ENCODE measurements at places on chromosomes 13 and 19. TPM values are rescaled to one million over a fixed set of nuclear protein-coding genes. Genes with fewer than 3 reads are reported as not detected.

GRCh38 chr19:718991-719512, 10.3 kb downstream of the PALM start:
- H3K4me1 ChIP-seq, result no peaks in the 10 kb centered on the region
- H3K36me3 ChIP-seq, result no peaks in the 10 kb centered on the region
- H3K27ac ChIP-seq, result no peak overlapping the region
- H3K4me3 ChIP-seq, result no peak overlapping the region
- H3K27me3 ChIP-seq, result no peaks in the 10 kb centered on the region
- DNase-seq, result no peak

- no peaks in the 10 kb centered on the region for H3K4me1 ChIP-seq
- DNase-seq, result no peak
- no peak overlapping the region for H3K27ac ChIP-seq
- H3K27me3 ChIP-seq, result no peaks in the 10 kb centered on the region
These were observed 3.7 kb upstream of the MTRF1 start for GRCh38 chr13:41267106-41267505.

GRCh38 chr13:21101865-21102576, 40.6 kb upstream of the LATS2 start:
- no peak overlapping the region for H3K27ac ChIP-seq
- peaks cover 6% of the 10 kb centered on the region for H3K4me1 ChIP-seq
- no peaks in the 10 kb centered on the region for H3K36me3 ChIP-seq
- no peaks in the 10 kb centered on the region for H3K27me3 ChIP-seq

DNA sequence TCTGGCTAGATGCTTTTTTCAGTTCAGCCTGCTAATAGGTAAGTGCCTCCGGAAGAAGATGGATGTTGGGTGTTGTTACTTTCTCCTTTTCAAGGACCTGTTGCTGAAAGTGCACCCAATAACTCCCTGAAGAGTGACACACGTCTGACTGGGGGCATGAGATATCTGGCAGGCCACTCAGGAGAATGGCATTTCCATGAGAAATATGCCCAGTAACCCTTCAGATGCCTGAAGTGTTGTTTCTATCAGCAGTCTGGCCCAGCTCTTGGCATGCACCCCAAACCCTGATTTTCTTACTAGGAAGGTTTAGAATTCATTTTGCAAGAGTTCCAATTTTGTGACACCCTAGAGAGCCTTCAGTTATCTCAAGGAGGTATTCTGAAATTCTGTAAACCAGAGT, 71.5 kb downstream of the ARHGAP35 start:
- H3K4me1 ChIP-seq, result peaks cover 20% of the 10 kb centered on the region
- H3K27me3 ChIP-seq, result no peaks in the 10 kb centered on the region
- H3K36me3 ChIP-seq, result peaks cover 13% of the 10 kb centered on the region
- H3K27ac ChIP-seq, result no peak overlapping the region
- H3K4me3 ChIP-seq, result no peak overlapping the region
- DNase-seq, result peak; percentile 61

GRCh38 chr13:113936166-113936965, 37.5 kb downstream of the C13orf46 start:
- H3K36me3 ChIP-seq, result no peaks in the 10 kb centered on the region
- peaks cover 10% of the 10 kb centered on the region for H3K27me3 ChIP-seq
- H3K27ac ChIP-seq, result no peak overlapping the region

- no peak for DNase-seq
- no peaks in the 10 kb centered on the region for H3K36me3 ChIP-seq
- no peak within 1 kb of the TSS for H3K4me3 ChIP-seq
- H3K27me3 ChIP-seq, result peaks cover 65% of the 10 kb centered on the region
These were observed at the start of gene CACNG8 for GRCh38 chr19:53962887-53963431. CACNG8 (plus strand) TSS chr19:53962937.

- peak overlapping the region; percentile 97 for H3K27ac ChIP-seq
- H3K4me1 ChIP-seq, result peaks cover 19% of the 10 kb centered on the region
- peak; percentile 50 for DNase-seq
- H3K27me3 ChIP-seq, result no peaks in the 10 kb centered on the region
These were observed 434 bp upstream of the FNDC3A start for GRCh38 chr13:48975101-48975855.

DNA sequence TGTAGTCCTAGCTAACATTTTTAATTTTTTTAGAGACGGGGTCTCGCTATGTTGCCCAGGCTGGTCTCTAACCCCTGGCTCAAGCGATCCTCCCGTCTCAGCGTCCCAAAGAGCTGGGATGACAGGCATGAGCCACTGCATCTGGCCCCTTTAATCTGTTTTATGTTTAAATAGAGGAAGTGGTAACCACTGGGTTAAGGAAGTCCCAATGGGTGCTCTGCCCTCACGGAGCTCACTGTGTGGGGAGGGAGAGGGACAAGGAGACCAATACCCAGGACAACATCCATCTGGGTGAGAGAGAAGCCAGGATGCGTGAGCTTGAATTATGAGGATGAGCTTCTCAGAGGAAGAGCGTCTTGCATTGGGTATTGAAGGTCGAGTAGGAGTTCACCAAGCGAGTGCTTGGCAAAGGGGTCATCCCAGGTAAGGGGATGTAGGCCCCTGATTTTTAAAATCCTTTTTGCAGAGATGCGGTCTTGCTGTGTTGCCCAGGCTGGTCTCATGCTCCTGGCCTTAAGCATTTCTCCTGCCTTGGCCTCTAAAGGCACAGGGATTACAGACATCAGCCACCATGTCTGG, 13.8 kb downstream of the YJU2 start:
- peaks cover 97% of the 10 kb centered on the region for H3K36me3 ChIP-seq
- no peak for DNase-seq
- no peaks in the 10 kb centered on the region for H3K4me1 ChIP-seq
- H3K27ac ChIP-seq, result no peak overlapping the region
- H3K4me3 ChIP-seq, result no peak overlapping the region

- no peak overlapping the region for H3K4me3 ChIP-seq
- H3K36me3 ChIP-seq, result no peaks in the 10 kb centered on the region
- no peak overlapping the region for H3K27ac ChIP-seq
- H3K4me1 ChIP-seq, result no peaks in the 10 kb centered on the region
These were observed 1212.6 kb downstream of the SLITRK5 start for GRCh38 chr13:88883741-88884140.

- no peaks in the 10 kb centered on the region for H3K36me3 ChIP-seq
- H3K4me3 ChIP-seq, result no peak overlapping the region
- no peak for DNase-seq
- H3K27me3 ChIP-seq, result no peaks in the 10 kb centered on the region
- no peaks in the 10 kb centered on the region for H3K4me1 ChIP-seq
These were observed 553.4 kb upstream of the KLF12 start for GRCh38 chr13:74687442-74688182.

DNA sequence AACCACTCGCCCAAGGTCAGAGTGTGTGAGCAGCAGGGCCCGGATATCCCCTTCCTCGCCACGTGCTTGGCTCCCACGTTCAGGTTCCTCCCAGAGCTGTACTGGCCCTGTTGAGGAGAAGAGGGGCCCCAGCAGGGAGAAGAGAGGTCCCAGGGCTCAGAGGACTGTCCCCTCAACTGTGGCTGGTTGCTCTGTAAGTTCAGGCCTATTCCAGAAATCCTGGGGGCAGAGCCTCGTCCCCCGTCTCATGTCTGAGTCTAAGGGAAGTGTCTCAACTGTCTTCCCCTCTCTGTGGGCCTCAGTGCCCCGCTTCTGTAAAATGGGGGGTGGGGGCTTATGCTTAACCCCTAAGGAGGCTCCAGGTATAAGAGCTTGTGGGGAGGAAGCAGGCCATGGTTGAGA, 3.9 kb downstream of the PPP5C start:
- peaks cover 59% of the 10 kb centered on the region for H3K36me3 ChIP-seq
- DNase-seq, result no peak
- H3K4me3 ChIP-seq, result peak overlapping the region; percentile 100
- peak overlapping the region; percentile 92 for H3K27ac ChIP-seq

- H3K4me1 ChIP-seq, result peaks cover 7% of the 10 kb centered on the region
- H3K4me3 ChIP-seq, result no peak overlapping the region
- DNase-seq, result peak; percentile 43
These were observed 61.3 kb downstream of the IPO5 start for GRCh38 chr13:98014766-98015165.

GEMIN7 gene
- 21.0 TPM for total RNA-seq

CEACAM3 gene
- total RNA-seq, result not detected

HRC gene
- not detected for total RNA-seq

CBARP gene
- 7.0 TPM for total RNA-seq

Data from MCF 10A (cell line).